ENCODE measurements at places on chromosomes 7 and 10.

- DNase-seq: no peak
Observed at GRCh38 chr10:42491001-42491592, 147.3 kb downstream of the ZNF33B start.

DNA sequence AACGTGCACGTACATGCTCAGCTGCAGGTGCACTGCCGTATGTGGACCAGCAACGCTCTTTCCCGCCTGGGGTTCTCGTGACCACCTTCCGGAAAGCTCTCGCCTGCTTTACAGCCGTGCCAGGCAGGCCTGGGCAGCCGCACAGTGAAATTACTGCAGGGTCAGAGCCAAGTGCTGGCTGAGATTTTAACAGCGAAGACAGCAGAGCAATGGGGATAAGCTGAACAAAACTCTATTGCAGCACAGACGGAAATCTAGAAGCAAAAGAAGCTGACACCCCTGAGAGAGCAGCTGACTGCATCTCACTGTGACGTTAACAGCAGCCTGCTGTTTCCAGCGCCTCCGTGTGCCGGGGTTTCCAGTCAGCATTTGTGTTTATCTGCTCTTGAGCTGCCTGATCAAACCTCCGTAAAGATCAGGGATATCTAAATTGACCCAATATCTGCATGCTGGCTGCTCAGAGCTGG is 179.0 kb downstream of the DIP2C start:
- no peak for DNase-seq

DNA sequence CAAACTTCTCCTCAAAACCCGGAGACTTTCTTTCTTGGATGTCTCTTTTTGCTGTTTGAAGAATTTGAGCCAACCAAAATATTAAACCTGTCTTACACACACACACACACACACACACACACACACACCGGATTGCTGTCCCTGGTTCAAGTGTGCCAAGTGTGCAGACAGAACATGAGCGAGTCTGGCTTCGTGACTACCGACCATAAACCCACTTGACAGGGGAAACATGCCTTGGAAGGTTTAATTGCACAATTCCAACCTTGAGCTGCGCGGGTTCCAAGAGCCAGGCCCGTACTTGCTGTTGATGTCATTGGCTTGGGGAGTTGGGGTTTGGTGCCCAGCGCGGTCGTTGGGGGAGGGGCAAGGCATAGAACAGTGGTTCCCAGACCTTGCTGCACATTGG is 1.7 kb downstream of the EGFR start:
- no peak for DNase-seq

- no peak for DNase-seq
Observed at GRCh38 chr7:90345595-90346335, 751 bp upstream of the GTPBP10 start.

GRCh38 chr10:43194859-43195258 is 56.6 kb downstream of the CSGALNACT2 start:
- no peak for DNase-seq

GRCh38 chr7:116197360-116197759 is 13.0 kb upstream of the TES start:
- no peak for DNase-seq

- no peak for DNase-seq
Observed at GRCh38 chr7:156163747-156164146, 351.5 kb upstream of the SHH start.

Data from activated CD8-positive, alpha-beta memory T cell treated with anti-CD3 and anti-CD28 coated beads, Interleukin-2, amount 50 U/mL, for 4 hours (primary cell).